ENCODE measurements at places on chromosomes 11 and 22.

- DNase-seq: no peak
Observed at GRCh38 chr11:1638344-1638743, 8.8 kb downstream of the KRTAP5-5 start.

DNA sequence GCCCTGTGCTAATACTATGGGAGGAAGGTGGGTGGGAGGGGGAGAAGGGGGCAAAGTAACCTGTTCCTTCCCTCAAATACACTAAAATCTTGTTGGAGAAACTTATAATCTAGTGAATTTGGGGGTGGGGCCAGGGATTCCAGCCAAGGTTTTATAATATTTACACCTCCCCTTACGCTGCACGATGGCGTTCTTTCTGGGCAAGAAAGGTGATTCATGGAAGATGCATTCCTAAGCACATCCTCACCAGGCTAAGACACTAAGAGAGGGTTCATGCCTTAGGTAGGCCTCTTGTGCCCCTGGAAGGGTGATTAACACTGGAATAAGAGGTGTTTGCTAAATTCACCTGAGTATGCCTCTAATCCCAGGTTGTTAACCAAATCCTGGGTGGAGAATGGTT lies 82.6 kb downstream of the BARX2 start:
- DNase-seq: no peak

- DNase-seq: no peak
Observed at GRCh38 chr11:79080551-79080950, 360.3 kb downstream of the TENM4 start.

DNA sequence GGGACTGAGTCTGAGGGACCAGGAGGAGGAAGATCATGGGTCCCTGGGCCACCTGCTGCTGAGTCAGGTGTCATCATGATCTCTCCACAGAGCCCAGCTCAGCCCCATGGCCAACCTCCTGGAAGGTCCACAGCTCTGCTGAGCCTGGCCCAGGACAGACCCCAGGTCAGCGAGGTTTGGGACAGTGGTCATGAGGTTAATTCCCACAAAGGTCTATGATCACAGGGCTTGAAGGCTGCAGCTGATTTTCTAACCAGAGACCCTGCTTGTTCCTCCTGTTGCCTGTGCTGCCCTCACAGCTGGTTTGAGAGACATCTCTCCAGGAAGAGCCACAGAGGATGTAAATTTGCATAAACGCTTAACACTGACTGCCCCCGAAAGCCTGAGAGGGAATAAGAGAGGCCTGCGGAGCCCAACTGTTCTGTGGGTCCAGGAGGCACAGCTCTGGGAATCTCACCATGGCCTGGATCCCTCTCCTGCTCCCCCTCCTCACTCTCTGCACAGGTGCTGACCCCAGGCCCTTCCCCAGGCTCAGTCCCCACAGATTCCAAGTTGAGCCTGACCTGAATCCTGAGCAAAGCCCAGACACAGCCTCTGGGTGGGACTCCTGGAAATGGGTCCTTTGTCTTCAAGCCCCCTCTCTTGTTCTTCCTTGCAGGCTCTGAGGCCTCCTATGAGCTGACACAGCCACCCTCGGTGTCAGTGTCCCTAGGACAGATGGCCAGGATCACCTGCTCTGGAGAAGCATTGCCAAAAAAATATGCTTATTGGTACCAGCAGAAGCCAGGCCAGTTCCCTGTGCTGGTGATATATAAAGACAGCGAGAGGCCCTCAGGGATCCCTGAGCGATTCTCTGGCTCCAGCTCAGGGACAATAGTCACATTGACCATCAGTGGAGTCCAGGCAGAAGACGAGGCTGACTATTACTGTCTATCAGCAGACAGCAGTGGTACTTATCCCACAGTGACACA lies 102.8 kb downstream of the GGTLC2 start:
- no peak for DNase-seq

GRCh38 chr11:41954034-41954433 lies 494.6 kb upstream of the LRRC4C start:
- DNase-seq: no peak

GRCh38 chr11:719214-720016 lies 13.4 kb downstream of the EPS8L2 start:
- no peak for DNase-seq

- no peak for DNase-seq
Observed at GRCh38 chr11:110317516-110317932, 21.1 kb upstream of the RDX start.

GRCh38 chr22:29300467-29300806 lies 6.0 kb upstream of the GAS2L1 start:
- DNase-seq: no peak
